ENCODE measurements at places on chromosomes 7 and 10.

- peak; percentile 30 for DNase-seq
These were observed 2.7 kb upstream of the IQUB start for GRCh38 chr7:123537026-123537642.

DNA sequence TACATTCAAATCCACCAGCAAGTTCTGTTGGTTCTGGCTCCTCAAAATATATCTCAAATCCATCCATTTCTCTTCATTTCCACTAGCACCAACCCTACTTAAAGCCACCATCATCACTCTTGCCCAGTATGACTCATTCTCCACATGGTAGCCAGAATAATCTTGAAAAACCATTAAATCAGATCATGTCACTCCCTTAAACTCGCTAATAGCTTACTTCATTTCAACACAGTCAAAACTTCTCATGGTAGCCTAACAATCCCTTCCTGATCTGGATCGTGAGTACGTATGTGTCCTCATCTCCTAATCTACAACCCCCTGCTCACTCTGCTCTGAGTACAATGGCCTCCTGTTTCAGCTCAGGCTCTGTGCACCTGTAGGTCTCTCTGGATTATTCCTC lies 8.7 kb downstream of the EPC1 start:
- no peak for DNase-seq

GRCh38 chr7:46880508-46881196 lies 701.3 kb downstream of the TNS3 start:
- DNase-seq, result no peak

- DNase-seq, result no peak
These were observed 442.0 kb downstream of the GFRA1 start for GRCh38 chr10:115831016-115831415.

- DNase-seq, result no peak
These were observed 58.6 kb downstream of the PLXDC2 start for GRCh38 chr10:19874791-19875190.

DNA sequence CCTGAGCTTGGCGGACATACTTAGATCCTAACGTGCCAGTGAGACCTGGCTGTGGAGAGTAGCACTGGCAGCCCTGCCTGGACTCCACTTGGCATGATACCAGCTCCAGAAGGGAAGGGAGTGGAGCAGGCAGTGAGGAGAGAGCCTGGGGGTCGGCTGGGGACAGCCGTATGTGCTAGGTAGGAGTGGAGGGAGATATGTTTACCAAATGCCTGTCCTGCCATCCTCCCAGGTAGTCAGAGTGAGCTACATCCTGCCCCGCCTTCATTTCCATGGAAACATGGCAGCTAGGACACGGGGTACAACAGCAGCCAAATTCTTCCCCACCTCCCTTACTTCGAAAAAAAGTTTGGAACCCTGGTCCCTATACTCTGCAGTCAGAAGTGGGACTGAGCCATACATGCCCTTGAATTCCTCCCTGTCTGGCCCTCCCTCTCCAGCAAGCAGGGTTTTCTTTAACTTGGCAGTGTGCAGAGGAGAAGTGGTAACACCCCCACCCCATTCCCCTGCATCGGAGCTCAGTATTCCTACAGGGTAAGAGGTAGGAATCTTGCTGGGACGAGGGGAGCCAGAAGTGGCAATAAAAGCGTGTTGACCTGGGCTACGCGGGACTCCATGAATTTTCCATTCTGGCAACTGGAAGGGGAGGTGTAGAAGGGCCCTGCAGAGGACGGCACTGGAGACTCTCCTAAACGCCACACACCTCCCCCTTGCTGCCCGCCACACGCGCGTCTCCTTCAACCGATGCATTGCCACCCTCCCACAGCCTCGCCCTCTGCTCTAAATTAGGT lies 20.0 kb upstream of the SMO start:
- peak; percentile 49 for DNase-seq

DNA sequence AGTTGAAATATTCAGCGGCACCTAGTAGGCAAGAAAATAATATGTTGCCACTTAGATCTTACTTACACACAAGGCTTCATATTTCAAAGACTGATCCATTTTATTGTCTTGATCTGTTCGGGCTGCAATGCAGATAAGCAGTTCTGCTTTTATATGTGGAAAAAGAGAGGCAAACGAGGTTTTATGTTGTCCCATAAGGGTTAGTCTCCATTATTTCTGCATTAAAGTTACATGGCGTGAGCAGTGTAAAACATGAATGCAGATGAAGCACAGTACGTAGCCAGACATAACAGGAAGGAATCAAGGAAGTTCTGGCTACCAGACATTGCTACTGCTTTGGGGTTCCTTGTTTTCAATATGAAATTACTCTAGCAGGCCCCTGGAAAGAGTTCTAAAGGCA lies 224.8 kb downstream of the BBS9 start:
- no peak for DNase-seq

GRCh38 chr7:100865372-100865911 lies 1.7 kb upstream of the TRIP6 start:
- peak; percentile 44 for DNase-seq

- DNase-seq, result no peak
These were observed 430.4 kb downstream of the TFEC start for GRCh38 chr7:115600207-115600606.

DNA sequence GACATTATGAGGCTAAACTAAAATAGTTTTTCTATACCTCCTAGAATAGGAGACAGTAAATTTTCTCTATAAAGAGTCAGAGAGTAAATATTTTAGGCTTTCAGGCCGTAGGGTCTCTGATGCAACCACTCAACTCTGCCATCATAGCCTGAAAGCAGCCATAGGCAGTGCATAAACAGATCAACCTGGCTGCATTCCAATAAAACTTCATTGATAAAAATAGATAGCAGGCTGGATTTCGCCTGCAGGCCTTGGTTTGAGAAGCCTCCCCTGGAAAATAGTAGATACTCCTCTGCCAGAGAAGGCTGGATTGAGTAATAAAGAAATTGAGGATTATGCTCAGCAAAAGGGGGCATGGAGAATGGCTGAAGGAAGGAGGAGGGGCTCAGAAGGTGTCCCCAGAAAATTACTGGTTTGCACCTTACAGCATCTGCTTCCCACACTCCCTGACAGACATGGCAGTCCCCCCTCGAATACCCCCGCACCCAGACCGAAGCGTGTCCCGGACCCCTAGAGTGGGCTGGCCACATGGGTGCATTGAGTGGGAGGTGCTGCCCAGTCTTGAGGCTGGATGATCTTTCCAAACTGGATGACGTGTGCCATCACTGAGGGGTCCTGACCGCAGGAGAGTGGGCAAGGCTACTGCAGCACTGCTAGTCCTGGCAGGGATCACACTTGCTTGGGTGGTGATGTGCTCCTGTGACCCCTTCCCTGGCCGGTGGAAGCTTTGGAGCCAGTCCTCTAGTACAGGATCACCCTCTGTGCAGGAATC lies 126.6 kb downstream of the PTPN20 start:
- no peak for DNase-seq

- peak; percentile 82 for DNase-seq
These were observed 35.6 kb downstream of the GET4 start for GRCh38 chr7:911791-912480.

DNA sequence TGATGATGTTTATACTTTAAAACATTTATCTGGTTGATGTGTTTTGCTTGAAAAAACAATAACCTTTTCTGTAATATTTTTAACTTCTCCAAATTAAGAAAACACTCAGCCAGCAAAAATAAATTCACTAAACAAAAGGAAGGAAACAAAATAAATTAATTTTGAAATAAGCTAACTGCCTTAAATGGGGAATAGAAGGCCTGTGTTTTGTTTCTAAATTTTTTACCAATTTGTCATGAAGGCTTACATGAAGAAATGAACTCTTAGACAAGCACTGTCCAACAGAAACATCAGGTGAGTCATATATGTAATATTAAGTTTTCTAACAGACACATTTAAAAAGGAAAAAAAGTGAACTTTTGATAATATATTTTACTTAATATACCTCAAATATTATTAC lies 68.5 kb downstream of the LRRN3 start:
- no peak for DNase-seq

DNA sequence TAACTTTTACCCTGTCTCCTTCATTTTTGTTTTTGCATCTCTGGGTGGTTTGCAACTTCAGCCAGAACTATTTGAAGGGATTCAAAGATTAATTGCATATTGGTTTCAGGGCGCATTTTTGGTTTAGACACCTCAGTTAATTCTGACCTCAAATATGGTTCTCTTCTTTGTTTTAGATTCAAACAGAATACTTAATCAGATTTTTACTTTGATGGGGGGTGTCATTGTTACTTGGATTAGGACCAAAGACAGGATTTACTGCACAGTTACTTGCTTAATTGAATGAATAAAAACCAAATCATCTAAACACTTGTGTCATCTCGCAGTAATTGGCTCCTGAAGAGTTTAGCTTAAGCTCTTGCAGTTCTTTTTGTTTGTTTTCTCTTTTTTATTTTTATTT lies 100.9 kb downstream of the PHTF2 start:
- no peak for DNase-seq

GRCh38 chr7:147071536-147071935 lies 954.9 kb downstream of the CNTNAP2 start:
- DNase-seq, result no peak

DNA sequence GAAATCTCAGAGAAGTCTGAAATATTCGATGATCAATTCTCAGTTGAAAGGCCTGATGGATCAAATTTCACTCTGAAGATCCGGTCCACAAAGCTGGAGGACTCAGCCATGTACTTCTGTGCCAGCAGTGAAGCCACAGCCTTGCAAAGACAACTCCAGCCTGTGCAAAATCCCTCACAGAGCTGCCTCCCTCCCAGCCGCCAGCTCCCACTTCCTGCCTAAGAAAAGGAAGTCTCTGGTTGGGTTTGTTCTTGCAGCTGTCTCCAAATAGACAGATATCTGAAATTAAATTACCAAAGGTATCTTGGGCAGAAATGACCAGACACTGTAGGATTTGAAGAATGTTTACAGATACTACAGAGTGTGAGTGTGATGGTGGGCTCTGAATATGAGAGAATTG lies 43.4 kb upstream of the PRSS58 start:
- no peak for DNase-seq

DNA sequence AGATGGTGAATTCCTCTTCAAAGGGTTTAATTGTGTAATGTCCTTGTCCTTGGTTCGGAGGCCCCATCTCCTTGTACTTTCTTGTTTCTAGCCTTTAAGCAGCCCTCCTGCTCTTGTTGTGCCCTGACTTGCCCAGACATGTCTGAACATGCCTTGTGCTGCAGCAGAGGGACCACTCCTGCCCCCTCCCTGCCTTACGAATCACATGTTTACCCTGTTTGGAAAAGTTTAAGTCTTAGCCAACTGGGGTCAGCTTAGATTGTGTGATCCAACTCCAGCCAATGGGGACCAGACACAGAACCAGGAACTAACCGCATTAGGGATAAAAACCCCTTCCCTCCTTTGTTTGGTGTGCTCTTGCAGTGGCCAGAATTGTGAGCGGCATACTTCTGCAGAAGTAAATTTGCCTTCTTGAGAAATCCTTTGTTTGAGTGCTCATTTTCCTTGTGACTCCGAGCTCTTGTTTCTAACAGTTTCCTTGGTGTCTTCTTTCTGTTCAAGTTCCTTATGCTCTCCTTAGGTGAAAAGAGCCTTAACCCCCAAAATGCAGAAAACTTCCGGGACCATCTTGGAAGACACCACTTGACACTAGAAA lies 29.4 kb downstream of the CLRN3 start:
- no peak for DNase-seq

- DNase-seq, result peak; percentile 92
These were observed 22.4 kb downstream of the KCNH2 start for GRCh38 chr7:150955519-150956394.

All from kidney (tissue), 22 donors.